Left ventricle myocardium inferior (tissue), 1 donor: ENCODE measurements at places on chromosomes 11 and 22.

GRCh38 chr22:29912605-29913398, 29.8 kb downstream of the MTMR3 start:
- no peak overlapping the region for H3K4me3 ChIP-seq
- H3K27me3 ChIP-seq: no peaks in the 10 kb centered on the region
- H3K36me3 ChIP-seq: no peaks in the 10 kb centered on the region
- peaks cover 93% of the 10 kb centered on the region for H3K4me1 ChIP-seq

DNA sequence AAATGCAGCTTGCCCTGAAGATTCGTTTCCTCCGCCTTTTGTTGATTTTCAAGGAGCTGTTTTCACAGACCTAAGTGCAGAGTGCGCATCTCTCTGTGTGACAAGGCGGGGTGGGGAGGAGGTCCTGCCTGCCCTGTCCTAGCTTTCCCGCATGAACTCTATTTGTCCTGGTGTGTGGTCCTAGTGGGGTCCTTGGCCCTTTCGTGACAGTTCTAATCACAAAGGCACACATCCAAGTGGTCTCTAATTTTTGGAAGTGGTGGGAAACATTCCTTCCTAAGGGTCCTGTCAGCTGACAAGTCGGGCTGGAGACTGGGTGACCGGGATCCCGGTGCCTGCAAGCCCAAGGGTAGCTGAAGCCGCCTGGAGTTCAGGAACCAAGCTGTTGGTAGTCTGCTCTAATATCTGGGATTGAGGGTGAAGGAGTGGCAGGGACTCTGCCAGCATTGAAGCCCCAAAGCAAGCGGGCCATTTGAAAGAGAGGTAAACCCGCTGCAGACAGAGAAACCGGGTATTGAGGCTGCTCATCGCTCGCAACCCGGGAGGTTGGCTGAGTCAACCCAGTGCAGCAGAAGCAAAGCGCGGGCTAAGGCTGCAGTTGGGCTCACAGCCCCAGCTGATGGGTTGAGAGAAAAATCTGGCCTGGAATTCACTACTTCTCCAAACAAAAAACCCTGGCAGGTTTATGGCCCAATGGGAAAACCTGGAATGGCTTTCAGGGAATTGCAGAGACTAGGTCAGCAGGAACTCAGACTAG, 28.1 kb upstream of the FBXO3 start:
- DNase-seq: peak; percentile 24
- H3K27ac ChIP-seq: no peak overlapping the region
- no peaks in the 10 kb centered on the region for H3K36me3 ChIP-seq

- no peak for DNase-seq
- peaks cover 65% of the 10 kb centered on the region for H3K4me1 ChIP-seq
- no peaks in the 10 kb centered on the region for H3K36me3 ChIP-seq
- no peaks in the 10 kb centered on the region for H3K27me3 ChIP-seq
Measured at GRCh38 chr22:20241579-20242392, 26.3 kb downstream of the RTN4R start.

DNA sequence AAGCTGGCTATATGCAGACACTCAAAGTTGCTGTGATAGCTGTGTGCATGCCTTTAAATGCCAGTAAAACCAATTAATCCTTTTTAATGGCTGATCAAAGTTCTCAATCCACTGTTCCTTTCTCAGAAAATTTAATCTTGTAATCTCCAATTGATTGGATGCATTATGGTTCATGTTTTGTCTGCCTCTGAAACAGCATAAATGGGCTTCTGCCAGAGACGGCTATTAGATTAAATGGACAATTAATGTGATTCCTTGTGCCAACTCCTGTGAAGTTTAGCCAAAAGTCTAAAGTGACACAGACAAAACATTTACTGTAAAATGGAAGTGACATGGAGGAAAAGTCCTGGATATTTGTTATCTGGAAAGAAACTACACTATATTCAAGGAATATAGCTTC, 952.5 kb upstream of the FAT3 start:
- H3K4me3 ChIP-seq: no peak overlapping the region
- no peaks in the 10 kb centered on the region for H3K36me3 ChIP-seq
- H3K27ac ChIP-seq: no peak overlapping the region

GRCh38 chr22:21043860-21044535, 1.7 kb upstream of the LRRC74B start:
- DNase-seq: no peak
- H3K27ac ChIP-seq: no peak overlapping the region
- peaks cover 6% of the 10 kb centered on the region for H3K27me3 ChIP-seq
- no peaks in the 10 kb centered on the region for H3K36me3 ChIP-seq

- H3K27ac ChIP-seq: no peak overlapping the region
- no peak for DNase-seq
- H3K4me3 ChIP-seq: no peak overlapping the region
- no peaks in the 10 kb centered on the region for H3K4me1 ChIP-seq
Measured at GRCh38 chr11:46970913-46971625, 34.5 kb downstream of the CSTPP1 start.

DNA sequence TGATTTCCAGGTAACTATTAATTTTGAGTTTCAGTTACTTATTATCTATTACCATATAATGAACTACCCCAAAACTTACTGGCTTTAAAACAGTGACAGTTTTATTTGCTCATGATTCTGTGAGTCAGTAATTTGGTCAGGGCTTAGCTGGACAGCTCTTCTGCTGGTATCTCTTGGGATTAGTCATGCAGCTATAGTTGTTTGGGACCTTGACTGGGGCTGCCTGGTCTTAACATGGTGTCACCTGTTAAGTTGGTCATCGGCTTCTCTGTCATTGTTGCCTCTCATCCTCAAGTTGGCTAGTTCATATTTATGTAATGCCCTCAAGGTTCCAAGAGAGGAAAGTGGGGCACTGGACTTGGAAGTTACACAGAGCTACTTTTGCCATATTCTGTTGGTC, 177.5 kb downstream of the TMEM135 start:
- H3K27ac ChIP-seq: no peak overlapping the region
- H3K27me3 ChIP-seq: no peaks in the 10 kb centered on the region
- H3K4me3 ChIP-seq: no peak overlapping the region
- H3K36me3 ChIP-seq: no peaks in the 10 kb centered on the region
- H3K4me1 ChIP-seq: peaks cover 10% of the 10 kb centered on the region

DNA sequence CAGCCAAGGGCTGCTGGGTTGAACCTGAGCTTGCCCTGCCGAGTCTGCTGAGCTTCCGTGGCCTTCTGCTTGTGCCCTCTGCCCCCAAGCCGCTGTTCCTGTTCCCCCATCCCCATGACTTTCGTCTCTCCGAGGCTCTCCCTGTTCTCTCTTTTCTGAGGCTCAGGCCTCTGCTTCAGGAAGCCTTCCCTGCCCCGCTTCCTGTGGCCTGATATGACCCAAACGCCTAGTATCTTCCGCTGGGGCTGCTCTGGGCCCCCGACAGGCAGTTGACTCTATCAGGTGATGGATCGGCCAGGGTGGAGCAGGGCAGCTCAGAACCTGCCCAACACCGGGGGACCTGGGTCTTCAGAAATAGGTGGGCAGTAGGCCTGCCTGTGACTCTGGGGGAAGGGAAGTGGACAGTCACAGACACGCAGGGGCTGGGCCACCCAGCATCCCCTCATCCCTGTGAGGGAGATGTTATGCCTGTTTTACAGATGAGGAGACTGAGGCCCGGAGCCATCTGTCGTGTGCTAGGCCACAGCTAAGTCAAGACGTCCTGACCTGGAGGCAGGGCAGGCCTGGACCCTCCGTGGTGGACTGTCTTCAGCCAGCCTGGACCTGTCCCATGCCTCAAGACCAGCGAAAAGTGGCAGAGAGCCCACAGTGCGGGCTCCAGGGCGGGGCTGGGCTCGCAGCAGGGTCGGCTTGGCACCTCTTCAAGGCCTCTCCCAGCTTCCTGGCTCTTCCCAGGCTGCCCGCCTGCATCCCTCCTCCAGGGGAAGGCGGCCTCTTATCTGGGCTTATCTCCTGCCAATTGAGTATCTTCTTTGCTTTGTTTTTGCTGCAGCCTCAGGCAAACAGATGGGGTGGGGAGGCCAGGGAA, 16.2 kb downstream of the BAD start:
- H3K36me3 ChIP-seq: peaks cover 32% of the 10 kb centered on the region
- H3K27me3 ChIP-seq: no peaks in the 10 kb centered on the region
- H3K4me1 ChIP-seq: peaks cover 57% of the 10 kb centered on the region
- H3K4me3 ChIP-seq: peak overlapping the region; percentile 85
- peak; percentile 60 for DNase-seq

DNA sequence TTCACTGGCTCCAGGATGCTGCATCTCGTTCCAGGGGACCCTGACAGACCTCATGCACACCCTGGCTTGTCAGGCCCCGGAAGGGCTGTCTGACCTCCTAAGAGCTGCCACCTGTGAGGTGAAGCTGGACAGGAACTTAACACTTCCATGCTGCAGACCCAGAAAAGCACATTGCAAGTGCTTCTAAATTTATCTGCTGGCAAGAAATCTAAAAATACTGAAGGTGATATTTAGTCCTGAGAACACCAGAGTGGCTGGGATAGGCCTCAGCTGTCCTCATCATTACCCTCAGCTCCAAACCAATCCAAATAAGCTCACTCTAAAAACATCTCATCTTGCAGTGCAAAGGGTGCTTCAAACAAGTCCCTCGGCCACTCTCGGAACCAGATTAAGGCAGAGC, 46.7 kb downstream of the ABTB2 start:
- no peak overlapping the region for H3K4me3 ChIP-seq
- peaks cover 59% of the 10 kb centered on the region for H3K4me1 ChIP-seq
- no peaks in the 10 kb centered on the region for H3K36me3 ChIP-seq
- DNase-seq: peak; percentile 37
- H3K27me3 ChIP-seq: no peaks in the 10 kb centered on the region

GRCh38 chr11:61762223-61762615, 9.8 kb downstream of the MYRF start:
- no peak overlapping the region for H3K27ac ChIP-seq
- H3K27me3 ChIP-seq: peaks cover 55% of the 10 kb centered on the region

GRCh38 chr11:103109818-103110388, 677 bp downstream of the DYNC2H1 start:
- peak overlapping the region; percentile 80 for H3K4me3 ChIP-seq
- H3K4me1 ChIP-seq: peaks cover 24% of the 10 kb centered on the region
- H3K36me3 ChIP-seq: peaks cover 10% of the 10 kb centered on the region

GRCh38 chr22:39414377-39414776, 14.8 kb downstream of the TAB1 start:
- H3K27me3 ChIP-seq: no peaks in the 10 kb centered on the region
- peak overlapping the region; percentile 70 for H3K27ac ChIP-seq
- DNase-seq: no peak

DNA sequence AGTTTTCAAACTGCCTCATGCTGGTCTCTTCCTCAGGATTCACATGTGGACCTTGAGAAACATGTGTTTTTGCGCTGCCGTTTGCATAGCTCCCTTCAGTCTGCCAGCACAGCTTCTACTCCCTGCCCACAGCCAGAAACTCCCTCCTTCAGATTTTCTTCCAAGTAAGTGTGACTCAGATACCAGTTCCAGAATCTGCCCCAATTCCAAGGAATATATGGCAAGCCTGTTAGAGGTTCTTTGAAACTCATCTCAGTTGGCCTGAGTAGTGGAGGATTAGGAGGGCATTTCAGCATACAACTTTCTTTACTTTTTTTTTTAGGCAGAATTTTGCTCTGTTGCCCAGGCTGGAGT, 67.1 kb downstream of the SNX19 start:
- no peaks in the 10 kb centered on the region for H3K27me3 ChIP-seq
- no peak overlapping the region for H3K4me3 ChIP-seq
- H3K36me3 ChIP-seq: no peaks in the 10 kb centered on the region
- H3K27ac ChIP-seq: no peak overlapping the region
- no peaks in the 10 kb centered on the region for H3K4me1 ChIP-seq
- DNase-seq: no peak

GRCh38 chr11:65992056-65992455, 9.9 kb downstream of the EIF1AD start:
- no peaks in the 10 kb centered on the region for H3K4me1 ChIP-seq
- DNase-seq: no peak
- no peak overlapping the region for H3K27ac ChIP-seq
- no peak overlapping the region for H3K4me3 ChIP-seq
- no peaks in the 10 kb centered on the region for H3K27me3 ChIP-seq
- H3K36me3 ChIP-seq: peaks cover 5% of the 10 kb centered on the region

DNA sequence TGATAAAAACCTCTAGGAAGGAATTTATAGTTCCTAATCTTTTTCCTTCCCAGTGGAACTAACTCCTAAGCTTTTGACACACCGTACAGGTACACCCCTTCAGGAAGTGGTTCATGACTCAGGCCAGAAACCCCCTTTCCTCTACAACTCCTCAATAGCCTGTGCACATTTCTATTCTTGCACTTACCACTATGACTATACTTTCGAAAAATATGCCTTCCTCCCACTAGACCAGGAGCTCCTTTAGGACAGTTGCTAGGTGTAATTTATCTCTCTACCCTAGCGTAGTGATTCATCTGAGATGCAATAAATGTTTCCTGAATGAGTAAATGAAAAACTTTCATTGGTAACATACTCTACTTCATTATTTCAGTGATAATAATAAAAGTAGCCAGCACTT, 14.5 kb downstream of the MAP6 start:
- H3K27me3 ChIP-seq: no peaks in the 10 kb centered on the region
- no peaks in the 10 kb centered on the region for H3K36me3 ChIP-seq
- H3K4me3 ChIP-seq: no peak overlapping the region
- DNase-seq: no peak
- H3K27ac ChIP-seq: no peak overlapping the region

GRCh38 chr11:134098566-134099184, 29.8 kb downstream of the JAM3 start:
- H3K27ac ChIP-seq: no peak overlapping the region
- H3K4me3 ChIP-seq: no peak overlapping the region
- no peak for DNase-seq
- no peaks in the 10 kb centered on the region for H3K36me3 ChIP-seq
